KBM-7 (cell line): ENCODE measurements at places on chromosomes 11 and 22.
A peak's percentile ranks its signal among the peaks of the same experiment; 100 is the strongest.

DNA sequence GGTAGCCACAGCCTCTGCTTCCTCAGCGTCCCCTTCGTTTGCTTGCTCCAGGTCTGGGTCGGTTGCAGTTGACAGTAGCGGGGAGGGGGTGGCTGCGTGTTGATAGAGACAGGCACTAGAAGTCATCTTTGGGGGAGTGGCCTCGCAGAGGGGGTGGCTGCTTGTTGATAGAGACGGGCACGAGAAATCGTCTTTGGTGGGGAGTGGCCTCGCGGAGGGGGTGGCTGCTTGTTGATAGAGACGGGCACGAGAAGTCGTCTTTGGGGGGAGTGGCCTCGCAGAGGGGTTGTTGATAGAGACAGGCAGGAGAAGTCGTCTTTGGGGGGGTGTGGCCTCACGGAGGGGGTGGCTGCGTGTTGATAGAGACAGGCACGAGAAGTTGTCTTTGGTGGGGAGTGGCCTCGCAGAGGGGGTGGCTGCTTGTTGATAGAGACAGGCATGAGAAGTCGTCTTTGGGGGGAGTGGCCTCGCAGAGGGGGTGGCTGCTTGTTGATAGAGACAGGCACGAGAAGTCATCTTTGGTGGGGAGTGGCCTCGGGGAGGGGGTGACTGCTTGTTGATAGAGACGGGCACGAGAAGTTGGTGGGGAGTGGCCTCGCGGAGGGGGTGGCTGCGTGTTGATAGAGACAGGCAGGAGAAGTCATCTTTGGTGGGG, 328.3 kb downstream of the TBC1D22A start:
- DNase-seq: no peak

- no peak for DNase-seq
Measured at GRCh38 chr22:17655289-17655688, 16.7 kb downstream of the BCL2L13 start.

DNA sequence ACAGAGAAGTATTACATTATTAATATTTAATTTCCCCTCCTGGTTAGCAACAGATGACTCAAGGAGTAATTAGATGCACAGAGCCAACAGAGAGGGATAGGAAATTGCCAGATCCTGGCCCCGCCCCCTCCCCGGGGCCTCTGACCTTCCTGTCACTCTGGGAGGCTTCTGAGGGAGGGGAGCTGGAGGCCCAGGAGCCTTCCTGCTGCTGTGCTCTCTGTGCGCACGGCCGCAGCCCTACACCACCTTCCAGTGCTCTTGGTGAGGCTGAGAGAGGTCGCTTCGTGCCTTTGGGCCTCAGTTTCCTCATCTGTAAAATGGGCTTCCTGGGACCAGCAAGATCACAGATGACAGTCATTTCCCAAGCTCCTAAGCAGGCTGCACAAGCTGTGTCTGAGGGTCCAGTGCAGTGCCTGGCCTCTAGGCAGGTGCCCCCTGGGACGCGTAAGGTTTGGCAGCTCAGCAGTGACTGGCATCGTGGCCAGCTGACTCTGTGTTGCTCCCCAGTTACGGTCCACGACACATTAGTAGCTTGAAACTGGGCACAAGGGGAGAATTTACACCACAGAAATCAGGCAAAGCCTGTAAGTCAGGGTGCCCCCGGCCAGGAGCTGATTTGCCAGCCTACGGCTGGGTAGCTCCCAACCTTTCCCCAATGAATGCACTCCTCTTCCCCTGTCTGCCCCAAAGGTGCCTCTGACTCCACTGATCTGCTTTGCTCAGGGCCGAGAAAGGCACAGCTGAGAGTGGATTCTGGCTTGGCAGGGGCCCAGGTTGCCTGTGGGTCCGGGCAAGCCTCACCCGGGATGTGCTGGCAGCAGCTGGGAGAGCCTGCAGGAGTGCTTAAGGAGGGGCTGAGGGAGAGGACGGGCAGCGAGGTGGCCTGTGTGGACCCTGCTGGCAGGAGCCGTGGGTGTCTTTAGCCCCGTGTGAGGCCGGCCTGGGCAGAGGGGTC, 2.3 kb downstream of the ADORA2A start:
- peak; percentile 45 for DNase-seq

GRCh38 chr11:112227471-112227870, 1.2 kb downstream of the PTS start:
- no peak for DNase-seq

DNA sequence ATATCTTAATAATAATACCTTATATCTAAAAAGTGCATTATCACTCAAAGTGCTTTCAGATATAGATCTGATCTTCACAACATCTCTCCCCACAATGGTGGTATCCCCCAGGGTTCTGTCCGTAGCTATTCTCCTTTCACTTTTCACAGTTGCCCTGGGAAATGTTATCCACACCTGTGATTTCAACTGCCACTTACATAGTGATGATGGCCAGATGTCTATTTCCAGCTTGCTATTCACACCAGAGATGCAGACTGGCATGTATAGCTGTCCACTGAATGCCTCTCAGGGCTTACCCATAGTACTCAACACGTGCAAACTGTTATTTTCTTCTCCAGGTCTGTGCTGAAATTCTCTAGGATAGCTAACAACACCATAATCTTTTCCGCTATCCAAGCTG, 724.7 kb downstream of the DLG2 start:
- no peak for DNase-seq

GRCh38 chr22:19884161-19884953, 29.7 kb upstream of the GNB1L start:
- DNase-seq: no peak

GRCh38 chr11:107293677-107294344, 163.8 kb downstream of the CWF19L2 start:
- no peak for DNase-seq

- no peak for DNase-seq
Measured at GRCh38 chr22:45515676-45516075, 13.0 kb downstream of the FBLN1 start.

GRCh38 chr11:101187748-101188147, 58.1 kb upstream of the PGR start:
- no peak for DNase-seq

- DNase-seq: no peak
Measured at GRCh38 chr11:46537537-46538295, 56.1 kb downstream of the AMBRA1 start.

DNA sequence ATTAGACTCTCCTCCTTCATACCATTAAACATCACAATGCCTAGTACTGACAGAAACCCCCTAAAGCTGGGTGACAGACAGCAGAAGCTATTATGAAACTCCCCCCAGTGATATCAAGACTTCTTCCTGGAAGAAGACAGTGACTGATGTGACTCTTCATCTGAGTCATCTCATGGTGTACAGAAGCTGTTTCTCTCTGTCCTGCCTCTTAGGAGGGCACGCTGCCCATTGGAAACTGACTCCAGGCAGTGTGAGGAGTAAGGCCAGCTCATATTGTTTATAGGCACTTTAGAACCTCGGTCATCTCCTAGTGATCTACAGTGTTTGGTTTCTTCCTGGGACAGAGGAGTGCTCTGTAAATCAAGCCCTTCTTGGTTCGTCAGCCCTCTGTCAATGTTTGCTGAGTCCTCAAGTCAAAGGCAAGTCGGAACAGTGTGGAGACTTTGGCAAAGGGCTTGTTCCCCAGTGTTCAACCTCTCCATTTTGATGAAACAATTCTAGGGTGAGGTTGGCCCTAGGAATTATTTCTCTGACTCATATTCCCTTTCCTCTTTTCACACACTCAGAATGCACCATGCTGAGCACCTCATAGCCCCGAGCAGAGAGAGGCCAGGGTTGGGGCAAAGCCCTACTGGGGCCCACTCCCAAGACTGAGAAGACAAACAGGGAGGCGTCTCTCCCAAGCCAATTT, 172.5 kb upstream of the TMEM45B start:
- DNase-seq: no peak

DNA sequence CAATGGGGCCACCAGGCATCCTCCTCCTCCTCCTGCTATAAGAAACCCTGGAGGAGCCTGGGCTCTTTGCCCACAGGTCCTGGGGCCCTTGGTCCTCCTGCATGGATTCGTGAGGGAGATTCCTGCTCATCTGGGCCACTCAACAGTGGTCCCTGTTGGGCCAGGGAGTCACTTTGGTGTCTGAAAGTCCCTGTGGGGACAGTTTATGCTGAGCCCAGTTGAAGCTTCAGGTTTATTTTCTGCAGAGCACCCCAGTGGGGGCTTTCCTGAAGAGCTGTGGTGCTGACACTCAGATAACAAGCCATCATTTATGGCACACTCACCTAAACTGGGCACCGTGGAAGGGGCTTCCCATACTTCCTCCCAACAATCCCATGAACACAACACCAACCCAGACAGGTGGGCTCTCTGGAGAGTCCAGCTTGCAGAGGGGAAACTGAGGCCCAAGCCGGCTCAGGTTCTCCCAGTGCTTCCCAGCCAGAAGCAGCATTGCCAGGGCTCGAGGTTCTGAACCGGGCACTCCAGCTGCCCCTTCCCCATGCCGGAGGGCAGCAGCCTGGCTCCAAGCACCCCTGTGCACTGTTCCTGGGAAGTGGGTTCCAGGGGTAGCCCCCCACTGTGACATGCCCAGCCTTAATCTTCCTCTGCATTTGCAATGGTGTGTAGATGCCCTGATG, 91.3 kb downstream of the MYEOV start:
- DNase-seq: no peak

DNA sequence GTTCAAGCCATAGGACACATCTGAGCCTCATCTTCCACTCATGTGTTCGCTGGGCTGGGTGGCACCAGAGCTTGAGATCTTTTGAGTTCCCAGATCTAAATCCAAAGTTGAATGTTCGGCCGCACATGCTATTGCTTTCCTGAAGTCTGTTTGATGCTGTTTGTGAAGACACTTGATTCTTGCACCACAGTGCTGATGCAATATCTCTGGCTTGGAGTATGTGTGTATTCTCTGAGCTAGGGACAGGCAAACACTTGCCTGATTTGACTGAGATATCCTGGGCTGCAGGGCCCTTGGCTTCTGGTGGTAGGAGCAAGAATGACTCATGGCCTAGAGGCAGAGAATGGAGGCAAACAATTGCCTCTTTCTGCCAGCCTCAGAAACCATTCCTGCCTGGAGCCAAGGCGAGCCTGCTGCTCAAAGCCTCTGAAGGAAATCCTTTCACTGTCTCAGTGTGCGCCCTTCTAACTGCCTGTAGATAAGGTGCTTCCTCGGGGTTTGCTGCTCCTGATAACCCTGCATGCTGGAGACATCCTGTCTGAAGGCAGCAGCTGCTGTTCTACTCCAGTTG, 73.0 kb downstream of the CYB5R2 start:
- DNase-seq: no peak

DNA sequence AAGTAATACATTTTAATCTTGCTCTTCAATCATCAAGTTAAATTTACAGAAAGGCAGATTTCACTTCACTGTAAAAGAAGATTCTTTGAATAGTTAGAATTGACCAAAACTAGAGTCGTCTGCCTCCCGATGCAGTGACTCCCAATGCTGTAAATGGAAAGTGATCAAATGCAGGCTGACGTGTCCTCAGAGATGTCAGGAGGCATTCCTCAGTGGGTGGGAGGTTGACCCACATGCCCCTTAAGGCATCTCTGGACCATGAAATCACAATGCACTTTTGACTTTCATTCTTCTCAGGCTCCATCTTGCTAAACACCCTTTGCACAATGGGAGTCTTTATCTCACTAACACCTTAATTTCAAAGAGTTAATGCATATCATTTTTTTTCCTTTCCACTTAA, 19.0 kb upstream of the CECR2 start:
- no peak for DNase-seq

DNA sequence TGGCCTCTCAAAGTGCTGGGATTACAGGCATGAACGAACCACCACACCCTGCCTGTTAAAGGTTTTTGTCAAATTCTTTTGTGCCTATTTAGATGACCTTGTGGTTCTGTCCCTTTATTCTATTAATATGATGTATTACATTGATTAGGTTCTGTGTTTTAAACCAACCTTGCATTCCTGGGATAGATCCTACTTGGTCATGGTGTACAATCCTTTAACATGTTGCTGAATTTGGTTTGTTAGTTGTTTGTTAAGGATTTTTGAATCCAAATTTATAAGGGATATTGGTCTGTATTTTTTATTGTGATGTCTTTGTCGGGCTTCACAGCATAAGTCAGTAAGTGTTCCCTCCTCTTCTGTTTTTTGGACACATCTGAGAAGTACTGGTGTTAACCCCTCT, 29.0 kb upstream of the CLDN5 start:
- DNase-seq: no peak

DNA sequence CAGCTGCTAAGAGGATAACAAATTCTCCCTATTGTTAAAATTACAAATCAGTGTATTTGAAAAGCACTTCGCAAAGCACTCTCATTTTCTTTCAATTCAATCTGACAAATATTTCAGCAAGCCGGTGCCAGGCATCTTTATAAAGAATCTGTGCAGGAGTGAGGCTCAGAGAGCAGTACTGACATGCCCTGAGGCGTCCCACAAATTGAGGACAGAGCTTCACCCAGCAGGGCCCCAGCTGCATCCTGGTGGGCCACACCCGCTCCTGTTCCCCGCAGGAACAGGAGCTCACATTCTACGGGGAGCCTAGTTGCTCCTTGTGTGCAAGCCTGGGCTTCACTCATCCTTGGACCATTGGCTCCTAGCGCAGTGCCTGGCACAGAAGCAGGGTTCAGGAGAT, 60.9 kb upstream of the EIF3D start:
- DNase-seq: no peak

- DNase-seq: no peak
Measured at GRCh38 chr11:109480251-109480650, 58.3 kb downstream of the C11orf87 start.

- no peak for DNase-seq
Measured at GRCh38 chr11:120338107-120338933, 2.1 kb downstream of the ARHGEF12 start.

- DNase-seq: peak; percentile 36
Measured at GRCh38 chr11:114307524-114308203, 11.5 kb downstream of the NNMT start.

DNA sequence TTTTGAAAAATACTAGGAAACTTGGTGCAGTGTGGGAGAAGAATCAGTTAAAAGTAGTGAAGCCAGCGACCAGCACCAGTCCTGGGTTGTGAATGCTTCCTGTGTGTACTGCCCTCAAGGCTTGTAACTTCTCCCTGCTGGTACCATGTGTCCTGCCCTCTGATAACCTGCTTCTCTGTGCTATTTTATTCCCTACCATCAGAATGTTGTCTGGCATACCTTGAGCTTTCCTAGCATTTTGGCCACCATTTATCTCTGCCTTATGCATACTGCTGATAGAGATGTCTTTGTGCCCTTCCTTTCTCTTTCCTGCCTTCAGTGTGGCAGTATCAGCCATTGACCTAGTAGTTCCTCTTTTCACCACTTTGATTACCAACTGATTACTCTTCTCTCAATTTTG, 2.0 kb downstream of the GTF2H1 start:
- peak; percentile 60 for DNase-seq

DNA sequence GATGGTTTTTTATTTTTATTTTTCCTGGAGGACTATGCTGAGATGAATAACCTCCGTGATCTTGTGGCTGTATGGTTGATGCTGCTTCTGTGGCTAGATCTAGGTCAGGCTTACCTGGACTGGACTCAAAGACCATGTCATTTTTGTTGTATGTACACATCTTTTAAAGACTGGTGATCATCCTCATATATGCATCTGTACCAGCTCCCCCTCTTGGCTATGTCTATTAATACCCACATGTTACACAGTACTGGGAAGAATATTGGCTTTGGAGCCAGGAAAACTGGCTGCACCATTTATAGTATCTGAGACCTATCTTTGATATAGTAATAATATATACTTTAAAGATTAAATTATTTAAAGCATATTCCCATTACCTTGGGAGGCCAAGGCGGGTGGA, 18.4 kb upstream of the PITPNB start:
- no peak for DNase-seq

- no peak for DNase-seq
Measured at GRCh38 chr11:111944651-111945051, 7.5 kb downstream of the DIXDC1 start.
